ENCODE measurements at places on chromosomes 2 and 18. TPM values are rescaled to one million over a fixed set of nuclear protein-coding genes. Genes with fewer than 3 reads are reported as not detected.

Gene SLC40A1
- 60.4 TPM for total RNA-seq

Gene CSRNP3
- total RNA-seq, result 13.6 TPM

Gene GLI2
- 25.2 TPM for total RNA-seq

Gene CROCC2
- not detected for total RNA-seq

GRCh38 chr2:156672556-156673332 is 236.6 kb downstream of the GPD2 start:
- no peak for DNase-seq

DNA sequence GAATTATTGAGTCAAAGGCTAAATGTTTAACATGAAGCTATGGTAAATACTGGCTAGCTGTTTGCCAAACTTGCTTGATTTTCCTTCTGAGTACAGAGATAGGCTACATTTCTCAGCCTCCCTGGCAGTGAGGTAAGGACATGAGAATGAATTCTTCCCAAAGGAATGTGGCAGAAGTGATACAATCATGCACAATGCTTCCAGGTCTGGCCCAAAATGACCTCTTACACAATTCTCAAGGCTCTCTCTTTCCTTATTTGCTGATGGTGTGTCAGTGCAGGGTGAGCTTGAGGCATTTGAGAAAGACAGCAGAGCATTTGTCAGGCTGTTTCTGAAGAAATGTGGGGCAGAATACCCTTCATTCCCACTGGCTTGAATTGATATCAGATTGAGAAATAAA is 95.6 kb upstream of the NABP1 start:
- no peak for DNase-seq

- no peak for DNase-seq
Observed at GRCh38 chr2:218859988-218860831, 605 bp downstream of the WNT6 start.

DNA sequence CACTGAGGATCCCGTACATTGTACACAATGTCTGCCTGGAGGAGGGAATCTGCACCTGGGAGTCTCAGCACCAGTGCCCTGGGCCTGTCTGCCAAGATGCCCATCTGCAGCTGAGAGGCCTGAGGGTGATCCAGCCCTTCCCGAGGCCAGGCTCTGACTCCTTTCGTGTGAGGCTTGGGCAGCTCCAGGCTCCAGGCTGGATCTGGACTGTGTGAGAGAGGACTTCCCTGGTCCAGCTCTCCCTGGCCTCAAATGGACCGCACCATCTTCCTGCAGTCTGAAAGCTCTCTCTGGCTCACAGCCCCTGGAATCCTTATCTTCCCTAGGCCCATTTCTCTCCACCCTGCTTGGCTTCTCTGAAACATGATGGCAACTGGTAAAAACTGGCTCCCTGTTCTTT is 324.6 kb downstream of the DYSF start:
- no peak for DNase-seq

DNA sequence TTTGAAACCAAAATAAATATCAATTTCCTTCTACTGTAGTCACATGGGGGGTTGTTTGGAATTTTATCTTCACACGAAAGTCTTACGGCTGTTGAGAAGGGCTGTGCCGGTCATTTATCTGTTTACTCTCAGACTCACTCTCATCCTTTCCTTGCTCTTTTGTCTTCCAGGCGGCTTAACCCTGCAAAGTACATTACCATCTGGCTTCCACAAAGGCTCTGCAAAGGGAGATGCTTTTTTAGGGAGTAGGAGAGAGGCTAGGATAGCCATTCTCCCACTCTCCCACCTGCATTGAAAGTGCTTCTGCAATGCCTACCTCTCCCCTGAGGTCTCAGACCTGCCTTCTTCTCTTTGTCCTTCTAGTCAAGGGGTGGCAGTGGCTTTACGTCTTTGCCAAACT is 247.6 kb downstream of the MEIS1 start:
- DNase-seq, result peak; percentile 52

DNA sequence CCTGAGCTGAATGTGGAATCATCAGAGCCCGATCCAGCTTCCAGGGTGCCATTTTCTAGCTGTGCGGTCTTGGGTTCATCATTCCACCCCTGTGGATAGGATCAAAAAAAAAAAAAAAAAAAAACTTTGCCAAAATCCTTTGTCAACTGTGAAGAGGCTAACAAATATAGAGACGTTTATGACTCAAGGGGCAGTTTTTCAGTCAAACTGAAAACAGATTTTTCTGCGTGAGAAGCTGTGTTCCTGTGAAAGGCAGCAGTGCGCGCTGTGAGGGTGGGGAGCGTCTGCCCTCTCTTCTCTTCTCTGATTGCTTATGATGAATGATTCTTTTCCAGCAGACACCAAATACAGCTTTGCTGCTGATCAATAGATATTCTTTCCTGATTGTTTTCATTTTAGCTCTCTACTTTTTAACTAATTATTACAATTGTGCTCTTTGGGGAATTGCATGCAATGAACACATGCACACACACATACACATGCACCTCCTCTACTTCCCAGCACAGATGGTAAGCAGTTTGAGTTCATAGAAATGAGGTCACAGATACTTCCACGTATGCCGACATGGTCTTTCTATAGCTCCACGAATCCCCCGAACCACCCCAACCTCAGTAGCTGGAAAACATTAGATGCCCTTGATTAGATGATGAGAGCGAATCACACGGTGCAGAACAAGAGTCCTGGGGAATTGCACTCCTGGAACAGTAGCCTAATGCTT is 175.4 kb downstream of the NRP2 start:
- DNase-seq, result no peak

GRCh38 chr18:32891797-32892196 is 119.0 kb upstream of the KLHL14 start:
- no peak for DNase-seq

DNA sequence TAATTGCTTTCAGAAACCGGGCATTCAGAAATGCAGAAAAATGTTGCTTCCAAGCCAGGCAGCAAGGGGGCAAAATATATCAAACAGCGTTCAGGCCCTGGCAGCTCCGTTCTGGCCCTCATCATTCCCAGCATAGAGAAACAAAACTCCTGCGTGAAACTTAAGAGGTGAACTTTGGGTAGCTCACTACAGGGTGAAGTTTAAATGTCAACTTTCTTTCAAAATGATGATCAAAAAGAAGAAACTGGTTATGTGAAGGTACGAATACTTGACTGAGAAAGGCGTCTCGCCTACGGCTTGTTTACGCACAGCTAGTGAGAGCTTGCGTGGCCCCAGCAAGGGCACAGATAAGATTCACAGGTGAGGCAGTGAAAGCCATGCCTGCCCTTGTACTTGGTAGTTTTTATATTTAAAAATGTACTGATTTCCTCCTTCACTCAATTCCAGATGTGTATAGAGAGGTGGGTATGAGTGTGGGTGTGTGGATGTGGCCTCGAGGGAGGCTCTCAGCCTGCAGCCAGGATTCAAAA is 127.5 kb downstream of the NFATC1 start:
- peak; percentile 20 for DNase-seq

- DNase-seq, result no peak
Observed at GRCh38 chr18:74418023-74418422, 39.1 kb downstream of the DIPK1C start.

GRCh38 chr2:100228967-100229366 is 86.6 kb upstream of the AFF3 start:
- DNase-seq, result no peak

DNA sequence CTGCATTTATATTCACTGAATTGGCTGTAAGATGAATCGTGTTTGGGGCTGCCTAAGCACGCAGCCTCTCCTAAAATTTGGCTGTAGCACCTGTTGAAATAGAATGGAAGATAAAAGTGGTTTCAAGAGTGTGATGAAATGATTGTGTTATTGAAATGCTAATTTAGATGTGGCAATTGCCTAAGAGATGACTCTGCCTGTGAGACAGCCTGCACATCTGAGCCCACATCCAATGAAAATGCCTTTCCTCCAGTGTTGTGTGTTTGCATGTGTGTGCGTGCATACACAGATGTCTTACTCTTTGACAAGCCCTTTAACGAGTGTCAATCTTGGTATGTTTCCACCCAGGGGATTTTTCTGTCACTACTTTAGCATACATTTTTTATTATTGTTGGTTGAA is 346.9 kb downstream of the MEIS1 start:
- no peak for DNase-seq

GRCh38 chr2:136055929-136056688 is 61.8 kb downstream of the CXCR4 start:
- DNase-seq, result no peak

GRCh38 chr18:77065221-77065981 is 67.2 kb downstream of the MBP start:
- no peak for DNase-seq

DNA sequence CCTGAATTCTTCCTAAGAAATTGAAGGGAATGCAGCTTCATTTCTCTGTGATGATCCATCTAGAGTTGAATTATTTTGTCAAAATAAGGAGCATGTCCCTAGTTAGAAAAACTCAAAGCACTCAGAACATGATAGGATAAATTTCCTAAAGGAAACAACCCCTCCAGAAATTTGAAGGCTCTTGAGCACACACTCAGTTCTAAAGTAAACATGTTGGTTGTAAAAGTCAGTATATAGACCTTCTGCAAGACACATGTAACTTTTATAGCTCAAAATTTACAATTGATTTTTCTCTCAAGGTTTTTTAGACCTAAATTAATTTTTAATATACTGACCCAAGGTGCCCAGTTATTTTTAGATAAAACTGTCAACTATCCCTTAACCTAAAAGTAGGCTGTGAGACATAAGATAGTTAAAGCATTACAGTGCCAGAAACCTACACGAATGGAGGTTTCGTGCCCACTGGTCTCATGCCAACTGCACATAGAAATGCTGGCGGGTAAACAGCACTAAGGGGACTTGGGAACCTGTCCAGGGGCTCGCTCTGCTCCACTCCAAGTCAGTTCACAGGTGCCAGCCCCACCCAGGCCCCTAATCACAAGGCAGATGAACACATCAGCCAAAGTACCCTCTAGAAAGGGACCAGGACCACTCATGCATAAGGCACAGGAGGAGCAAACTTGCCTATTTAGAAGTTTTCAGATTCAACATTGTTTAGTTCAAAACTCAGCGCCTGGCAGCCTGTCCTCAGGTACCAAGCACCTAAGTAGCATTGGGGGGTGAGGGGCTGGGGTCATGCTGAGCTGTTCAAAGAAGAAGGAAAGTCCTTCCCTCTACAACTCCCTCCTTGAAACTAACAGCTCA is 106.5 kb downstream of the SMC6 start:
- DNase-seq, result no peak
